Activated CD4-positive, alpha-beta T cell treated with anti-CD3 and anti-CD28 coated beads, Interleukin-2, amount 50 U/mL, for 24 hours (primary cell): ENCODE measurements at places on chromosomes 1 and 21.

DNA sequence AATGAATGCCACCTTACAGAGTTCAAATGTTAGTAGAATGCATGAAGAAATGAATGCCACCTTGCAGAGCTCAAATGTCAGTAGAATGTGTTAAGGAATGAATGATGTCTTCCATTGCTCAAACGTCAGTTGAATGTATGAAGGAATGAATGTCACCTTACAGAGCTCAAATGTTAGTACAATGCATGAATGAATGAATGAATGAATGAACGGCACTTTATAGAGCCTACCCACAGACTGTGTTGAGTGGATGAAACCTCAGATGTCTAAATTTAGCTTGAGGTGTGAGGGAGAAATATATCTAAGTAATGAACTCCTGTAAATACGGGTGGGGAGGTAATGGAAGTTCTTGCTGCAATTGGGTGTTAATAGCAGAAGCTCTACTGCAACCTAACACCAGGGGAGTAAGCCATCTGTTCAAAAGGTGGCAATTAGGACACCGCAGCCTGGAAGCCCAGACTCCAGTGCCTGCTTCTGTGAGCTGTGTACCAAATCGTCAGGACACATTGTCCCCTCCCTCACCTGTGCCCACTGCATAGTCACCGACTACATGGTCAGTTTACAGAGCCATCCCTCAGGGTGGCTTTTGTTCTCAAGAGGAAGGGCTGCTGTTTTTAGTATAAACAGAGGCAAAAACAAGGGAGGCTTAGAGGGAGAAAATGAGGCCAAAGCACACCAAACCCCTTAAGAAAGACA is 26.7 kb downstream of the SUSD4 start:
- DNase-seq = no peak

GRCh38 chr1:211320980-211321379 is 5.7 kb upstream of the TRAF5 start:
- DNase-seq = no peak

DNA sequence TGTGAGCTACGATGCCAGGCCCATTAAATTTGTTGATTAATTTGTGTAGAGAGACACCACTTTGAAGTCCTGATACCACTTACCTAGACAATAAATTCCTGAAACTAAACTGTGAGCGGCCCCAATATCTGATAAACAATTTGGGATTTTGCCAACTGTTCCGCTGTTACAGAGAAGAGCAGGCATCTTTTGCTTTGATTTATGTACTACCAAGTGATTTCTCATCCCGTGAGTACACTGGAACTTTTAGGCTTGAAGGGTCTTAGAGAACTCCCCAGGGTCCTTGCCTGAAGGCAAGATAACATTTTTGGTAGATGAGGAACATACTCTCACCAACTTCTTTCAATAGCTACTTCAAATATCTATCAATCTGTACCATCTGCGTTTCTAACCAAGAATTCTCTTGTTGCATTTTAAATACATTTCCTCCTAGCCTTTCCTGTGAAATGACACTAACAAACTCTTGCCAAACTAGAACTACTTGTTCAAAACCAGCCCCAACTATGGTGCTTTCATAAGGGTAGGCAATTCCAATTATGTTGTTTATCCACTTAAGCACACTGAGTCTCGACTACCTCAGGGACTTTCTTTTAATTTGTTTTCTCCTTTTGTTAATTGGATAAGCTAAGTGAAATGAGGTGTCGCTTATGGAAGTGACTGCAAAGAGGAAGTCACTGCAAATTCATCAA is 23.2 kb upstream of the SLC30A1 start:
- no peak for DNase-seq

DNA sequence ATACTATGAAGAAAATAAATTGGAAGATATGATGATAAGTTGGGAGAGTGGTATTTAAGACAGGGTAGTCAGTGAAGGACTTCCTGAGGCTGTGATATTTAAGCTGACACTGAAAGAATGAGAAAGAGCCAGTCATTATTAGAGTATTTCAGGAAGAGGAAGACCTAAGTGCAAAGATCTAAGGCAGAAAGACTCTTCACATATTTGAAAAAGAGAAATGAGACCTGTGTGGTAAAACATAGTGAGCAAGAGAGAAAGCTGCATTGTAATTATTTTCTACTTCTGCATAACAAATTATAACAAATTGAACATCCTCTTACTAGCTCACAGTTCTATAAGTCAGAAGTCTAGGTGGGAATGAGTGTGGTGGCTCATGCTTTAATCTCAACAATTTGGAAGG is 34.6 kb upstream of the DOCK7 start:
- no peak for DNase-seq

- DNase-seq = no peak
Observed at GRCh38 chr1:245441689-245442088, 286.9 kb downstream of the KIF26B start.

- no peak for DNase-seq
Observed at GRCh38 chr1:113488576-113489177, 98.4 kb downstream of the MAGI3 start.

DNA sequence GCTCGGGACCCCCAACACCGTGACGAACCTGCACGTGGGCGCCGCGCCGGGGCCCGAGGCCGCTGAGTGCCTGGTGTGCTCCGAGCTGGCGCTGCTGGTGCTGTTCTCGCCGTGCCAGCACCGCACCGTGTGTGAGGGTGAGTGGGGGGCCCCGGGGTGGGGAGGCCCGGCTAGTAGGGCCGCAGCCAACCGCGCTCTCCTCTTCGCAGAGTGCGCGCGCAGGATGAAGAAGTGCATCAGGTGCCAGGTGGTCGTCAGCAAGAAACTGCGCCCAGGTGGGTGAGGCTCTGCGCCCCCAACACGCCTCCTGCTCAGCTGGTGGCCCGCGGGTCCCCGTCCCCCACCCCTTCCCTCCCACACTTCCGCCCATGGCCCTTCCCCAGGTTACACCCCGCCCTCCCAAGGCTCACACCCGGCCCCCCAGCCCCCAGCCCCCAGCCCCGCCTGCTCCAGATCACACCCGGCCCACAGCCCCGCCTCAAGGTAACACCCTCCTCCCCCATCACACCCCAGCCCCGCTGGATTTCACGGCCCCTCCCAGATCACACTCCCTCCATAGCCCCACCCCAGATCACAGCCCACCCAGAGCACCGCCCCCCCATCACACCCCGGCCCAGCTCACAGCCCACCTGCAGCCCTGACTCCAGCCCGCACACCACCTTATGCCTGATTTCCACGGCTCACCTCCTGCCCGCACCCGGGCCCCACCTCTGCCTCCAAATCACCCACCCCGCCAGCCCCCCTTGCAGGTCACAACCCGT is 2.4 kb upstream of the MMP23B start:
- peak; percentile 57 for DNase-seq

DNA sequence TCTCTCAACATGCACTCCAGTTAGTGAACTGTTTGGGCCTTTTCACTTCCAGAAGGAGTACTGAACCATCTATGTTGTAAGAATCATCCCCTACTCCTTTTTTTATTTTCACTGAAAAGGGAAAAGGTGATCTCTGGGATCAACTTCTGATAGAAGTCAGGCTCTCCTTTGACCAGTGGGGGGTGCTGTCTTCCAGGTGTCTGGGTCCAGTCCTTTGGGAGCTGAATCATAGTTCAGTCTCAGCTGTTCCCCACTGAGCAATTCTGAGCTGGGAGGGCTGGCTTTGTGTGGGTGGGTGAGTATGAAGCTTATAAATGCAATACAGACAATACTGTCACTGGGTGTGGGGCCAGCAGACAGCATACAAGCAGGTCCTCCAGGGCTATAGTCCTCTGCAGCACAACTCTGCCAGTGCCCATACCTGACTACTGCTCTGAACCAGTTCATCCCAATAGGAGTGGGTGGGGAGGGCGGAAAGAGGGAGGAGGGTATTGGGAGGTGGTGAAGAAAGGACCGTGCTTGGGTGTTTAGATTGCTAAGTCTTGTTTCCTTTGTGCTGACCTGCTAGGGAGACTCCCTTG is 12.5 kb upstream of the SARS1 start:
- DNase-seq = peak; percentile 75

DNA sequence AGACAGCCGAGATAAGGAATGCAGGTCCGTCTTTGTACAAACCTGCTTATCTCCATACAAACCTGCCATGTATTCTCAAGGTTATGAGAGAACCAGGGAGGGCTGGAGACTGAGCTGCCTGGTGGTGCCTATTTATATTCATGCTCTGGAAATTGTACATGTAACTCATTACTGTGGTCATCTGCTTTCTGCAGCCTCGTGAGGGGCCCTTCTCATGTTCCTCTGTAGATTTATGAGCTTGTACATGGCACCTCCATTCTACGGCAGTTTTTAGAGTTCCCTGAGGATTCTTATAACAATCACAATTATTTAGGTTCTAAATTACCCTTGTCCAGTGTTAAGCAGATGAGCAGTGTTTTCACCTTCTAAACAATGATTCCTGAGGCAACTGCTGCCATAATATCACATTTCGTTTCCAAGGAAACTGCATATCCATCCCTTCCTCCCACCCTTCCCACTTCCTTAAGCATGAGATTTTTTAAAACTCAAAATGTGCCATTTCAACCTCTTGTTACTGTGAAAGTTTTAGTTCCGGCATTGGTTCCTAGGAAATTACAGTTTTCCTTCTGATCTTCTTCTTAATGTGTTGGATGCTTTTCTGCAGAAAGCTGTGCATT is 112.1 kb downstream of the ST6GALNAC3 start:
- DNase-seq = no peak

DNA sequence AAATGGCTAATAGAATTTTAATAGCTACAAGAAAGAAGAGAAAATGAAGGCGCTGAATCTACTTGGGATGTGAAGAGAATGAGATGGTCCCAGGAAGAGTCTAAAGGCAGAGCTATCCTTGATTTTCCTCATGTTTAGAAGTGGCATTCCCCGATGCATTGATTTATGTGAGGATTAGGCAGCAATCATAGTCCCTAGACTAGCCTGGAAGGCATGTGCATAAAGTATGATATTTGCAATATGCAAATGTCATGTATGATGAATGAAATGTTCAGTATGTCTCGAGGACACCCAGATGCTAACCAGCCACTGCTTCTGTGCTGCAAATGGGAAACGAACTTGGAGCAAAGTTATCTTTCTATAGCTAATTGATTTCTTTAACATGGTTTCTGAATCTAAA is 641.5 kb upstream of the PLXNA2 start:
- DNase-seq = no peak

DNA sequence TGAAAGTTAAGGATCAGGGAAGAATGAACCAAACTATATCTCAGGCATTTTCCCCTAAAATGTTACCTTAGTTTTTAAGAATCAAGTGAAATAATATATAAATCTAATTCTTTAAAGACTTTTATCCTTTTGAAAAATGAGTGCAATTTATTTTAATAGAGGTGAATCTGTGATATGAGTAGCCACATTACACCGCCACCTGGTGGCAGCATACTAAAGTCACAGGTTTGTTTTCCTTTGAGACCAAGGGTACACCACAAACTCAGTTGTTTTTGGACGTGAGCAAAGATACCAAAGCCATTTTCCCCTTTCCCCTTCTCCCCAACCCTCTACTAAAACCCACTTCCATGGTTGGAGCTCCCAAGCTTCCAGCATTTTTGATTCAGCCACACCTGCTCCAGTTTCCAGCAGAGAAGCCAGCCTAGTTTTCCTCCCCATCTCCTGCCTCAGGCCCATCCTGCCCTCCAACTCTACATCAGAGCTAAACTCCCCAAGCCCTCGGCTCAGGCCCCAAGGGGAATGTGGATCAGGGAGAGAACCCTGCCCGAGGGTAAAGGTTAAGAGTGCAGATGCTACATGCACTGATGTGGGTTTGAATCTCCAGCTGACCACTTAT is 22.9 kb upstream of the LDLRAP1 start:
- peak; percentile 52 for DNase-seq
